Posterior vena cava (tissue), 2 donors: ENCODE measurements at places on chromosomes 6 and 20. TPM values are rescaled to one million over a fixed set of nuclear protein-coding genes. Genes with fewer than 3 reads are reported as not detected.

DNA sequence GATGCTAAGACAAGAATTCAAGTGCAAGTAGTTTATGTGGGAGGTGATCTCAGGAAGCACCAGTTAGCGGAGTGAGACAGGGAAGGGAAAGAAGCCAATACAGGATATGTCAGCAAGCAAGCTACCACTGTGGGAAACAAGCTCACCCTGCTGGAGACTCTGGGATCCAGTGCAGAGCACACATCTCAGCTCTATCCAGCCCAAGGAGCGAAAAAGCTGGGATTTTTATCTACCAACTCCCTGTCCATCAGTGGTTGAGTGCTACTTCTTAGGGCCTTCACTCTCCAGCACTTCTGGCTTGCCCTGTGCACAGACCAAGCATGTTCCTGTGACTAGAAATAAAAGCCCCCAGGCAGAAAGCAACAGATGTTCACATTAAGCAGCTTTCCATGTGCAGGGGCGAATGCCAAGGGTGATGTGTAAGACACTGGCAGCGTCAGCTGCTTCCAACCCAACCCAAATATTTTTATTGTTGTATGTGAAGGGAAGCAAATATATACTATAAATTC lies 10.8 kb upstream of the RNF24 start:
- no peak for DNase-seq

- peak; percentile 86 for DNase-seq
Observed at GRCh38 chr6:42453654-42454427, 2.1 kb upstream of the TRERF1 start.

CD109 gene
- 35.9 TPM for total RNA-seq

DNA sequence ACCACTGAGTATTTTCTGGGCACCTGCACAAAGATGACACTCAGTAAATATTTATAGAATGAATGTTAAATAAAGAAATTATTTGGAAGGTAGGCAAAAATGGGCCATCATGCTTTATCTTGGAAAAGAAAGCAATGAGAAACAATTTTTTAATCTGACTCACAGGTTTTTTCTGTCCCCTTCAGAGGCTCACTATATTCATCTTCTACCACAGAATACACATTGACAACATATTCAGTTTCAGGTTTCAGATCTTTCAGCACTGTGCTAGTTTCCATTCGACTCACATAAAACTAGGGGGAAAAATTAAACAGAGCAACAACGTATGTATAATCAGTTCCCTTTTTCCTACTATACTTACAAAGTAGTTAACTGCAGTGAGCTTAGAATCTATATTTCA lies 58.3 kb downstream of the COL12A1 start:
- DNase-seq, result no peak

FGD2 gene
- 35.5 TPM for total RNA-seq

GRCh38 chr20:43032459-43032858 lies 157.2 kb downstream of the PTPRT start:
- DNase-seq, result no peak

GRCh38 chr6:30267423-30267822 lies 54.2 kb upstream of the TRIM26 start:
- no peak for DNase-seq

- DNase-seq, result no peak
Observed at GRCh38 chr6:75091467-75092190, 114.2 kb downstream of the COL12A1 start.

- DNase-seq, result no peak
Observed at GRCh38 chr6:119915971-119916370, 566.4 kb upstream of the MAN1A1 start.

- DNase-seq, result no peak
Observed at GRCh38 chr6:88179692-88180091, 13.5 kb upstream of the CNR1 start.

DNA sequence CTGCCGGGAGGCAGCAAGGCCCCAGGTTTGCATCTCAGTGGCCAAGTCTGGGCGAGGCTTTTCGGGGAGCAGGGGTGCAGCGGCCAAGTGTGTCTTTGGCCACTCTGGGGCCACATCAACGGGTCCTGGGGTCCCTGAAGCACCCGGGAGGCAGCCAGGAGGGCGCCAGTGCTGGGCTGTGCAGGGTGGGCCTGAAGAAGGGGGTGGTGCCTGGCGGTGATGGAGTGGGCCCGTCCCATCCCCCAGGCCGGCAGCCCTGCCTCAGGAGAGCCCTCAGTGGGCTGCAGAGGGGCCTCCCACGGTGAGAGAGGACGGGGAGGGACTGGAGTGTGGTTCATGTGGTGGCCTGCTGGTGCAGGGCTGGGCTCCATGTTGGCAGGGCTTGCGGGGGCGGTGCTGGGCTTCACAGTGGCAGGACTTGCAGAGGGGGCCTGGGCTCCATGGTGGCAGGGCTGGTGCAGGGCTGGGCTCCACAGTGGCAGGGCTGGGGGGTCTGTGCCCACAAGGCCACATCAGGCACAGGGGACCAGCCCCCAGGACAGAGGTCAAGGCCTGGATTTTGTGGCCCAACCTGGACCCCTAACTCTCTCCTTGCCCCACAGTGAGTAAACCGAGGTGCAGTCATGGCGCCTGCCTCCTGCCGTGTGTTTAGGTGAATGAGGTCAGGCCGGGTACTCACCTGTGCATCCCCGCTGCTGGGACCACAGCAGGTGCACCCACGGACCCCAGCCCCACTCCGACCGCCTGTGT lies 10.5 kb upstream of the BHLHE23 start:
- DNase-seq, result no peak

ELOVL4 gene
- total RNA-seq, result 1.9 TPM

BMP7 gene
- 0.65 TPM for total RNA-seq

COL20A1 gene
- total RNA-seq, result 0.14 TPM

GRCh38 chr6:25630508-25631278 lies 21.3 kb upstream of the SCGN start:
- no peak for DNase-seq

GRCh38 chr6:52352239-52353018 lies 9.5 kb upstream of the PAQR8 start:
- no peak for DNase-seq

DNA sequence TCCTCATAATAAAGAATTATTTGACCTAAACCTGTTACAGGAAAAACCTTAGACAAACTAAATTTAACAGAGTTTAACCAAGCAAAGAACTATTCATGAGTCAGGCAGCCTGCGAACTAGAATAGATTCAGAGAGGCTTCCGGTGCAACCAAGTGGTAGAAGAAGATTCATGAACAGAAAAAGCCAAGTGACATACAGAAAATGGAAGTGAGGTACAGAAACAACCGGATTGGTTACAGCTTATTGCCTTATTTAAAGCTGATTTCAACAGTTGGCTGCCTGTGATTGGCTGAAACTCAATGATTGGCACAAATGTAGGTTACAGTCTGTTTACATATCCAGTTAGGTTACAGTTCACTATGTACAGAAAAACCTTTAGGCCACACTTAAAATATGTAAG lies 10.1 kb downstream of the PPP1R3G start:
- DNase-seq, result no peak

GRCh38 chr6:112396221-112396620 lies 49.1 kb downstream of the RFPL4B start:
- DNase-seq, result no peak

CFB gene
- total RNA-seq, result 35.8 TPM

KIF13A gene
- total RNA-seq, result 74.6 TPM

GRCh38 chr20:37729452-37729851 lies 35.6 kb downstream of the CTNNBL1 start:
- no peak for DNase-seq

LPA gene
- total RNA-seq, result not detected

DNA sequence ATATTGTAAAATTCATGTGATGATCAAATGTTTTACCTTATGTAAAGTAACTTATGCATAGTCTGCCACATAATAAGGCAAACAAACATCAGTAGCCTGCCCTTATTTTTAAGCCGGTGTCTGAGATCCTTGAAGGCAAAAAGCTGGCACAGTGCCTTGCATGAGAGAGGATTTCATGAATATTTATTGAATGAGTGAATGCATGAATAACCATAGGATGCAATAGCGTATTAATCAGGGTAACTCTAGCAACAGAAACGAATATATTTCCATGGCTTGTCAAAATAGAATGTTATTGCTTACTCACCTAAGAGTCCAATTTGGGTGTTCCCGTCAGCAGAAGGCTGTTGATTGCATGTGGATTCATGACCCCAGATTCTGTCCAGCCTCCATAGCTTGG lies 34.9 kb downstream of the BTBD3 start:
- no peak for DNase-seq

CRIP3 gene
- total RNA-seq, result 1.4 TPM

- DNase-seq, result no peak
Observed at GRCh38 chr6:164106345-164106769, 691.8 kb downstream of the QKI start.

GRCh38 chr6:134884752-134885151 lies 65.1 kb downstream of the ALDH8A1 start:
- DNase-seq, result no peak

DNA sequence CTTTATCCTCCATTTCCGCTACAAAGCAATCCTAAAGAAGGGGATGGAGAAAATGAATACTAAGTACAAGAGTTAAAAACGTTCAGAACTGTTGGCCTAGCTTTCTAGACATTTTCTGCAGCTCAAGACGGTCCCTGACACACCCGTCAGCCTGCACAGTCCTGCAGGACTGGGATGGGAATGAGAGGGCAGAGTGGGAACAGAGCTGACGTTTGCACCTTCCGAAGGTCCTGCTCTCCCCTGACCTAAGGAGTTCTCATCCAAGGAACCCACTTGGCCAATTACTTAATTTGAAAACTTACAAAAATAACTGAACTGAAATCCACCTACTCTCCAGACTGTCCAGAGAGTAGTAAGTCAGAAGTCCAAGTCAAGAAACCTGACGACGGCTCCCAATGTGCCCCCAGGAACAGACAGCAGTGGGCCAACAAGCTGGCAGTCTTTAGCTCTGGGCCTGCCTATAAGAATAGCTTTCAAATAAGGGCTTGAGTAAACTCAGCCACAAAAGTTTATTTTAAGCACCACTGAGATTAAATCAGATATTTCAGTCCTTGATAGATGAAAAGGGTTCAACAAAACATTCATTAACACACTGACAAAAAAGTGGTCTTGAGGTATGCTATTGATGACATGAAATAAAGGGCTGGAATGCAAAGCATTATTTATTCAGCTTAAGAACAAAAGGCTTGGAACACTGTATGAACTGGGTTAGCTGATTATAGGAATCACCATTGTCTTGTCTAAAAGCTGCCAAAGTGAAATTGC lies 76.8 kb downstream of the CNKSR3 start:
- DNase-seq, result no peak

DNA sequence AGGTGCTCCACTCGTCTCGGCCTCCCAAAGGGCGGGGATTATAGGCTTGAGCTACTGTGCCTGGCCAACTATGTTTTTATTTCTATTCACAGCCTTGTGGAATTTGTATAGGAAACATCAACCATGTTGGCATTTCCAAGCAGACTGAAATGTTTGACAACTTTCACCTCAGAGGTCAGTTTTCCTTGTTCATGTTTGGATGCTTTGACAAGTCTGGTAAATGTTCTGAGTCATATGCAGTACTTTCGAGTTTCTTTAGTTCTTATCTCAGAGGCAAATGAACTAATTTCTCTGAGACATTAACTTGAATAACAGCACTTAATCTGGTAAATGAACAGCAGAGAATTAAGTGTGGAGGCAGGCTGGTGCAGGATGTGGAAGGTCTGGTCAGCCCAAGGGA lies 373.4 kb upstream of the SYNCRIP start:
- DNase-seq, result no peak

GRCh38 chr20:1336699-1337367 lies 7.9 kb upstream of the SDCBP2 start:
- DNase-seq, result peak; percentile 92

DNA sequence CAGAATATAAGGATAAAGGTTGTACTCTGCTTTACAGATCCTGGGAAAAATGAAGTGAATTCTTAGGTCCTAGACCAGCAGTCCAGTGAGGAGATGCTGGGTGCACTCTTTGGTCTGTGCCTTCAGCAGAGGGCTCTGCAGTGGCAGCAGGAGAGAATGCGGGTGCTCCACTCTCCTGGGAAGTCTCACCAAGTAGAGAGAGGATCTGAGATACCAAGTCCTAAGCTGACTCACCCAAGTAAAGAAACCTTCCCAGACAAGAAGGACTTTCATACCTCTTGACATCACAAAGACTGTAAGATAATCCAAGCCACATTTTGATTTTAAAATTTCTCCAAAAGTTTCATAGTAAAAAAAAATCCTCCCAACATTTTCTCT lies 116.9 kb upstream of the EMILIN3 start:
- DNase-seq, result no peak

DNA sequence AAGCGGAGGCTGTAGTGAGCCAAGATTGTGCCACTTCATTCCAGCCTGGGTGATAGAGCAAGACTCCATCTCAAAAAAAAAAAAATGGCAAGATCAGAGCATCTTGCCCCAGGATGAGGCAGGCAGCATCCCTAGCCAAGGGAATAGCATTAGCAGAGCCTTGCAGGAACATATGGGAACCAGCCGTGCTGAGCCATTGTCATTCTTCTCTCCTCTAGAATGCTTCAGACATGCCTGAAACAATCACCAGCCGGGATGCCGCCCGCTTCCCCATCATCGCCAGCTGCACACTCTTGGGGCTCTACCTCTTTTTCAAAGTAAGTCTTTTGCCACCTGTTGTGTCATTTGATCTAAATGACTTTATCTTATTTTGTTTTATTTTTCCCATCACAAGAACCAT lies 13.0 kb downstream of the HM13 start:
- no peak for DNase-seq

DNA sequence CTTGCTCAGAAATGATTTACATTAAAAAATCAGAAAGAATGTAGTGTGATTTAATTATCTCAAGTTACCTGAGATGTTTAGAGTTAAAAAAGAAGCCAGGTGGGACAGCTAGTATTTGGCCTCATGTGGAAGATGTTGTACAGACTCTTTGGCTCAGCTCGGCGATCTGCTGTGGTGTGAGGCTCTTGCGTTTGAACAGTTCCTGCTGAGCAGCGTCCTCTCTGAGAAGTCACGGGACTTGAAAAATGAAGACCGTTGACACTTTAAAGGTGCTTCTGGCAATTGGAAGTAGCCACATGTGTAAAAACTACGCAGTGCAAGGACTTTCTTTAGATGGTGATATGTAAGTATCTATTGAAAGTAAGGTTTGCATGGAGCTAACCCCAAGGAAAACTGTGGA lies 169.0 kb downstream of the BACH2 start:
- no peak for DNase-seq

RPL10A gene
- 1,010 TPM for total RNA-seq

DNA sequence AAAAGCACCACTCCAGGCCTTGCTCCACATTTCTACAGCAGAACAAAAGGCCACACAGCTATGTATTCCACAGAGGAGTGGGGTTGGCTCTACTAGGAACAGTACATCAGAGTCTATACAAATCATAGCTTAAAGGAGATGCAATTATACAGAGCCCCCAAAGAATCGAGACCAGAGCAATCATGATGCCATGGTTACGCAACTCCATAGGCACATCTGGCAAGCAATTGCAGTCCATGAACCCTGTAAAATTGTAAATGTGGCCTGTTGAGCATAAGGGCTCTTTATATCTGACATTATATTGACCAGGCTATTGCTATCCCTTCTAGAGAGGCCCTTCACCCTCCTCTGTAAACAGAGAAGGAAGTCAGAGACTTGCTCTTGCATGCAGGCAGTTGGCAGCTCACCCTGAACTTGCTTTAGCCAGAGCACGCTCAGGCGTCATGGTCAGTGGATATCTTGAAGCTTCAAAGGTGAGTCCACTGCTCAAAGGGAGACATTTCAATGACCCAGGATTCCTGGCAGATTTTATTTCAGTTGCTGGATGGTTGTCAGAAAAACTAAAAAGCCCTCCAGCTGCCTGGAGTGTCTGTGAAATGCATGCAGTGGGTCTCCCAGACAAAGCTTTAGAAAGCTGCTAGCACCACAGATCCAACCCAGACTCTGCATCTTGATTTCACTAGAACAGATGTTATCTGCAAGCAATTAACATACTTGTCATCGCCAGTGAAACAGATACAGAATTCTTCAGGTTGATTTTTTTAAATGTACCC lies 357.2 kb downstream of the CENPW start:
- DNase-seq, result no peak

PRPH2 gene
- 1.00 TPM for total RNA-seq
